ENCODE measurements at places on chromosomes 12 and 14.

- DNase-seq, result no peak
These were observed 1.7 kb downstream of the PGF start for GRCh38 chr14:74953686-74954085.

GRCh38 chr12:131836193-131836592 lies 8.0 kb downstream of the MMP17 start:
- DNase-seq, result no peak

GRCh38 chr12:104653730-104654664 lies 197.2 kb downstream of the CHST11 start:
- DNase-seq, result no peak

DNA sequence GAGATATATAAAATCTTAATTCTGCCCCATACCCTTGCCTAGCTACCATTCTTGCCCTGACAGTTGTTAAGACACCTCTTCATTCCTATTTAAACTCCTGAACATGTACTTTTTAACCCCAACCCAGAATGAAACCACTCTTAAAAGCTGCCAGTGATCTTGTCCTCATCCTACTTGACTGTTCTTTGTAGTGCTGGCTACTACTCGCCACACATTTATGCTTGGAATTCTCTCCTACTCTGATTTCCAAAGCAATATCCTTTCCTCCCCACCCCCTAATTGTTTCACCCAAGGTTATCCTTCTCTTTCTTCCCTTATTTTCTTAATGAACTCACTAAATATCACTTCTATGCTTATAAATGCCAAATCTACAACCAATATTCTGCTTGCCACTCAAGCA lies 4.1 kb downstream of the NFYB start:
- no peak for DNase-seq

- DNase-seq, result peak; percentile 41
These were observed 158.6 kb upstream of the PARP11 start for GRCh38 chr12:4031703-4032291.

GRCh38 chr12:25984759-25985158 lies 26.3 kb downstream of the RASSF8 start:
- DNase-seq, result no peak

All from pancreas (tissue), 10 donors.